Lung (tissue), 17 donors: ENCODE measurements at places on chromosomes 16 and 17. TPM values are rescaled to one million over a fixed set of nuclear protein-coding genes. Genes with fewer than 3 reads are reported as not detected.

- DNase-seq = peak; percentile 62
Observed at GRCh38 chr16:30651124-30652004, 604 bp downstream of the PRR14 start.

GRCh38 chr16:9597967-9598730, 506.7 kb downstream of the HAPSTR1 start:
- no peak for DNase-seq

DNA sequence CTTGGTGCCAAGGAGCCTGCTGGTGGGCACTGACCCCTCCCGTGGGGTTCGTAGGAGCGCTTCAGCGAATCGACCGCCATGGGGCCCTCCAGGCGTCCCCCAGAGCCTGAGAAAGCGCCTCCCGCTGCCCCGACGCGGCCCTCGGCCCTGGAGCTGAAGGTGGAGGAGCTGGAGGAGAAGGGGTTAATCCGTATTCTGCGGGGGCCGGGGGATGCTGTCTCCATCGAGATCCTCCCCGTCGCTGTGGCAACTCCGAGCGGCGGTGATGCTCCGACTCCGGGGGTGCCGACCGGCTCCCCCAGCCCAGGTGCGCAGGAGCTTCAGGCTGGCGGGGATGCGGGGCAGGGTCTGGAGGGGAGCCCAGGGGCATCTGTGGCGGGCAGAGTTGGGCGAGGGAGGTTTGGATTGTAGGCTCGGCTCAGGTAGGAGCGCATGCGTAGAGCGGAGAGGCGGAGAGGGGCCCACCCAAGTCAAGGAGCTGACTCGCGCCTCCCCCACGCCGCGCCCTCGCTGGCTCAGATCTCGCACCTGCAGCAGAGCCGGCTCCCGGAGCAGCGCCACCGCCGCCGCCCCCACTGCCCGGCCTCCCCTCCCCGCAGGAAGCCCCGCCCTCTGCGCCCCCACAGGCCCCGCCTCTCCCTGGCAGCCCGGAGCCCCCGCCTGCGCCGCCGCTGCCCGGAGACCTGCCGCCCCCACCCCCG, 19.8 kb downstream of the FMNL1 start:
- no peak for DNase-seq

GRCh38 chr17:36131421-36131820, 27.8 kb downstream of the CCL4 start:
- no peak for DNase-seq

The RSKR gene
- total RNA-seq = 12.2 TPM

DNA sequence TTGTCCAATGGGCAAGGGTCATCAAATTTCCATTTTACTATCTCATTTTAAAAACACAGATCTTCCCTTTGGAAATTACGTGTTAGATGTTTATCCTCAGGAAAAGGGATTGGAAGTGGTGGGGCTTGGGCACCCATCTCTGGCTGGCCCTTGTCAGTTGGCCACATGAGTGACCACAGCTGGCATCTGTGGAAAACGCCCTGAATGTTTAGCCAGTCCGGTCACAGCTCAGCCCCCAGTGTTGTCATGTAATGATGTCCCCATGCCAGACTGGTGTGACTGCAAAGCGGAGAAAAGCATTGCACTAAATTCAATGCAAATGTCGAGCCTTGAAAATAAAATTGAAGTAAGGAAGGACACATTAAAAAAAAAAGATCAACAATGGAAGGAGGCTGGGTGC, 53.0 kb downstream of the TMC6 start:
- DNase-seq = no peak

The PLXDC1 gene
- total RNA-seq = 4.9 TPM

GRCh38 chr17:62708587-62708986, 81.1 kb downstream of the MRC2 start:
- no peak for DNase-seq

DNA sequence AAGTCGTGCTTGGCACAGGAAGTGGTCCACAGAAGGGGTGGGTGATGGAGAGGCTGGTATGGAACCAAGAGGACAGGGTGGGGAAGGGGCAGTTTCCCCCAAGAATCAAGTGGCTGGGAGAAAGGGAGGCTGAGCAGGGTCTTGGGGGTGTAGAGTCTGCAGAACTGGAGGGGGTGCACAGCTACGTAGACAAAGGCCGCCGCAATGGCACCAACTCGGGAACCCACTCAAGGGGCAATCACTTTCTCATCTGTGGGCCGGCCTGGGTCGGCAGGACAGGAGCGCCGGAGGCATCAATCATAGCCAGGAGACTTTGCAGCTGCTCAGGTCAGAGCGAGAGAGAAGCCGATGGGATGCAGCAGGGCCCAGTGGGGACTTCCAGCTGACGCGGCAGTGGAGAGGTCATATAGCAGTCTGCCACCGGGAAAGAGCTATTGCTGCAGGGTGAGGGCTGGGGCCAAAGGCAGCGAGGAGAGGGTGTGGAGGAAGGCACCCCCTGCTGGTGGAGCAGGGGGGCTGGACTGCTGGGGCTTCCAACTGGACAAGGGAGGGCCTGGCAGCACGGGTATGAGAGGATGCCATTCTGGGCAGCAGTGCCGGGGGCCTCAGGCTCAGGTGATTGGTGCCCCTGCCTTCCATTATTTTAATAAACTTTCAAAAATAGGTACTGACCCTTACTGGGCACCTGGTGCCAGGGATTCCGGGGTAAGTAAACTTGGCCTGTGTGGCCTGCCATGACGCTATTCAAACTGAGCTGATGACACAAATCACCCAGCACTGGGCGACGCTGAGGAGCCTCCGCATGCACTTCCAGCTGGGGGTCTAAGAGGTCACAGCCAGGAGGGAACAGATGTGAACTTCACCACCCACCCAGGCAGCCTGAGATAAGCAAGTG, 52.5 kb upstream of the MTSS2 start:
- DNase-seq = peak; percentile 60

DNA sequence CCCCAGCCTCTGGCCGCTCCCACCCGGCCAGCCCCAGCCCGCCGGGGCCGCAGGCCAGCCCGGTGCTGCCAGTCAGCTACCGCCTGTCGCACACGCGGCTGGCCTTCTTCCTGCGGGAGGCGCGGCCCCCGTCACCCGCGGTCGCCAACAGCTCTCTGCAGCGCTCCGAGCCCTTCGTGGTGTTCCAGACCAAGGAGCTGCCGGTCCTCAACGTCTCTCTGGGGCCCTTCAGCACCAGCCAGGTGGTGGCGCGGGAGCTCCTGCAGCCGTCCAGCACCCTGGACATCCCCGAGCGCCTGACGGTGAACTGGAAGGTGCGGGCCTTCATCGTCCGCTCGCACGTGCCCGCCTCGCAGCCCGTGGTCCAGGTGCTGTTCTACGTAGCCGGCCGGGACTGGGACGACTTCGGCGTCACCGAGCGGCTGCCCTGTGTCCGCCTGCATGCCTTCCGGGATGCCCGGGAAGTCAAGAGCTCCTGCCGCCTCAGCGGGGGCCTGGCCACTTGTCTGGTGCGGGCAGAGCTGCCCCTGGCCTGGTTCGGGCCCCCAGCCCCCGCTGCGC, 46.8 kb downstream of the TMEM132E start:
- DNase-seq = no peak

GRCh38 chr17:63150490-63150889, 184.5 kb downstream of the TANC2 start:
- DNase-seq = no peak

The HOXB8 gene
- 0.31 TPM for total RNA-seq
